Calu3 (cell line): ENCODE measurements at places on chromosomes 2 and 18.

DNA sequence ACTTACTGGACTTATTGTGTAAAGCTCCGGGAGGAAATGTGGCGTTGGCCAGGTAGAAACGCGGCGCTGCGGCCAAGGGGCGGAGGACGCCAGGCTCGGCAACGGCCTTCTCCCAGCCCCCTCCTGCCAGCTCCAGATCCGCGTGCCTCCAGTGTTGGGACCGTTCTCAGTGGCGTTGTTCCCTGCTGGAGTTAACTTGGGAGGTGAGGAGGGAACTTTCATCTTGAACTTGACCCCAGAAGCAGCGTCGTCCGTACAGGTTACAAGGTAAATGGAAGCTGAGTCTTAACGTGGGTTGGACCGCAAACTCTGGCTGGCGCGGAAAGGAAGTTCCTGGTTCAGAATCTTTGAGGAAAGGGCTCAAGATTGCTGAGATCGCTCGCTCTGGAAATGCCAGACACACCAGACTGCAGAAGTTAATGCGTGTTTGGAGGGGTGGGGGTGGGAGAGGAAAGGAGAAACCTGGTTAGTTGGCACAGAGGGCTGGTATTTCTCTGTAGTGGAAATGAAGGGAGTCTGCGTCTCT, 1.3 kb downstream of the TANC1 start:
- peak; percentile 50 for DNase-seq

- no peak for DNase-seq
Observed at GRCh38 chr2:19748711-19749506, 152.9 kb downstream of the TTC32 start.

- DNase-seq = no peak
Observed at GRCh38 chr18:21004726-21005125, 106.9 kb downstream of the ROCK1 start.

DNA sequence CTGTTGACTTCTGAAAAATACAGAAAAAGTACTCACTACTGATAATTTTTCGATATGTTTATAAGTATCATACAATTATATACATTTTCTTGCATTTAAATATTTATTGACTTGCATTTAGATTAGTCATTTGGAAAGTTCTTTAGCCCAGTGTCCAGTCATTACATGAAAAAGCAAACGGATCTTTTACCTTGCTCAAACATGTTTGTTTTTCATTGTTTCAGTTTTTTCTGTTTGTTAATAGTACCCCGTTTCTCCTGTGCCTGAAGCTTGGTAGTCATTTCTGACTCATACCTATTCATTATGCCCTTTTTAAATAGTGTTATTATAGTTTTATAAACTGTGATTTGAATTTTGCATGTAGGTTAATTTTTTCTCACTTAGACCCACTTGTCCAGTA, 28.1 kb downstream of the CEP192 start:
- no peak for DNase-seq

DNA sequence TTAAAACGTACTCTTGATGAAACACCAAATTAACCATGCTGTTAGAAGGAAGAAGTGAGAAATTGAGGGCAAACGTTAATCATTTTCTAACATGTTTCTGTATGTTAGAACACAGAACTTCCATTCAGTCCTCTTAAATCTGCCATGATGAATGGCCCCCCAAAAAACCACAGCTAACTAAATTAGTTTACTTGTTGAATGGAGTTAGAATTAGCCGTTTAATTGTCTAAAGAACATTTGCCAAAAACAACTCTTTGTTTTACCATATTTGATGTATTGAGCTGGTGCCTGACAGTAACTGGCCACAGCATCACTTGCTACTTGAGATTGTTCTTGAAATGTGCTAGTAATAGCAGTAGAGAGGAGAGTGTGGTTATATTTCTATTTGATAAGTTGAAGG, 12.7 kb downstream of the CCNYL1 start:
- DNase-seq = no peak

GRCh38 chr2:193276069-193276468, 1081.3 kb upstream of the TMEFF2 start:
- no peak for DNase-seq

DNA sequence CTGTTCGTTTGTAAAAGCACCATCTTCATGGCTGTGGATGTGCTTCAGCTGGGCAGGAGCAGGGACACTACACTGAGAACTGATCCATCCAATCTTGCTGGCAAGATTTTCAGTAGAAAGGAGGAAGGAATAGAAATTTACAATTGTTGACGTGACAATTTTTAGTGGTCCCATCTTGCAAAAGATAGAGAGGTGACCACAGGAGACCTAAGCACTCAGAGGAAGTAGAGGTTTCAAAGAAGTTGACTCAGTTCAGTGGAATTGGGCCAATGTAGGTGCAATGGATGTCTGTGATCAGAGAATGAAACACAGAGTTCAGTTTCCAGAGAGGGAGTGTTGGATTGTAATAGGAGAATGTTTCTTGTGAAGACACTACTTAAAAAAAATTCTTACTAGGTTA, 1.4 kb downstream of the UGT1A5 start:
- no peak for DNase-seq

DNA sequence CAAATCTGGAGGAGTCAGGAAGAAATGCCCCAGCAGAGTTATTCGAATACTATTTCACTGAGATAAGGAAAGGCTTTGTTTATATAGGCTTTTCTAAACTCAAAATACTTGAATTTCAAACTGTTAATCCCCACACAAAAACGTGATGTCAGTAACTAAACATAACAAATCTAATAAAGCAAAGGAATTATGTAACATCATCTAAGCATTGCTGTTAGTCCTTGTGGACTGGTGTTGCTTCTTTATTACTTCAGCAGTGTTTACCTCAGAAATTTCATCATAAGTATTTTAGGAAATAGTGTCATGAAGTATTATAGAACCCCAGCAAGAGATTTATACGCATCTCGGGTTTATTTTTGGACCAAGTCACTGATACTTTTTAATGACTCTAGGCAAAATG, 19.7 kb upstream of the SANBR start:
- no peak for DNase-seq

- DNase-seq = no peak
Observed at GRCh38 chr2:40405465-40405864, 46.4 kb downstream of the SLC8A1 start.

DNA sequence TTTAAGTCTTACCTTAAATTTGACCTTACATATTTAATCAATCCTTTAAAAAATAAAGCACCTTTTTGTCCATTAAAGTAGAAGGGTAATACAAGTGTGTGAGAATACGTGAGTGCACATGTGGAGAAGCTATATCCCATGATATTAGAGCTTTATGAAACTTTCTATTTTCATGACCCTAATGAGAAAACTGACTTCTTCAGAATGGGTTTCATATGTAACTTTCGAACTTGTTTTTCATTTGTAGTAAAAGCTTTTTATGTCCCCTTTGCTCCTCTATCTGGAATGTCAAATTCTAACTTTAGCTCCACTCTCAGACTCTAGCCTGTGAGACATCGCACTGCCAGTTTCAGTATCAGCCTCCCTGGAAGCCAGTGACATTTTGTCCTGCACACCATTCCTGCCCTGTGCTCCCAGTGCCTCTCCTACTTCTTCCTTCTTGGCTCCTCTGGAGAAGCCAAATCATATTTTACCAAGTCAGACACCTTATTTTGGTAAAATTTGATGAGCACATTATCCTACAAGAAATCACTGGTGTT, 42.0 kb downstream of the MAPRE2 start:
- DNase-seq = no peak

- no peak for DNase-seq
Observed at GRCh38 chr2:231946241-231946814, 15.2 kb upstream of the DIS3L2 start.

DNA sequence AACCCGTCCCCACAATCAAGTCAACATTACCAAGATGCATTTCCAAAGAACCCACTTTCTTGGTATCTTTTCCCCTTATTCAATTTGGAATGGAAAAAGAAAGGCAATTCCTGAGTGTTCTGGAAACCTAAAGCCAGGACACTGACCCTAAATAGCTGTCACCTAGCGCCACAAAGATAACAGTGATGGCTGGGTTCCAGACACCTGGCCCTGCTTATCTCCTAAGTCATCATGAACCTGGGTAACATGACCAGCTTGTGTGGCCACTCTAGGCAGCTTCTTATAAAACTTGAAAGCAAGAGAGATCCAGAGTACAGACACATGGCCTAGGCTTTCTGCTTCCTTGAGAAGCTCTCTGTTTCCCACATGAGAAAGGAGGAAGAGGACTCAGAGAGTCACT, 95.4 kb downstream of the BOD1L2 start:
- DNase-seq = no peak

DNA sequence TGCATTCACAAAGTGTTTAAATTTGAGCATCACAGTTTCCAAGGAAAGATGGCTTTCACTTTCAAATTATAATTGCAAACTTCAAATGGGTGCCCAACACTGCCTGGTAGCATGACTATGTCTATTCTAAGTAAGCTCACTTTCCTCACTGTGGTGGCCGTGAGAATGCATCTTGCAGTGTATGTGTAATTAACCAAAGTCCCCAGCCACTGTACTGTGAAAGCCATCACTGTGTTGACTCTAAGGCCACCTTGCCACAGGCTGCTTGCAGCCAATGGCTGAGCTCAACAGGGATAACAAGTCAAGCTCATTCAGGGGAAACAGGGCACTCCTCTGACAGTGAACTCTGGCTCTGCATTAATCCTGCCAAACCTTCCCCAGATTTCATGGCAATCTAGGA, 43.3 kb upstream of the LGALSL start:
- DNase-seq = no peak

- peak; percentile 57 for DNase-seq
Observed at GRCh38 chr18:36297417-36298125, at the start of gene FHOD3. TSS of gene FHOD3 (plus strand) at chr18:36297713. CDS start at chr18:36297836, 123 bp downstream.

GRCh38 chr2:113187771-113188170, 14.0 kb downstream of the PSD4 start:
- DNase-seq = no peak

DNA sequence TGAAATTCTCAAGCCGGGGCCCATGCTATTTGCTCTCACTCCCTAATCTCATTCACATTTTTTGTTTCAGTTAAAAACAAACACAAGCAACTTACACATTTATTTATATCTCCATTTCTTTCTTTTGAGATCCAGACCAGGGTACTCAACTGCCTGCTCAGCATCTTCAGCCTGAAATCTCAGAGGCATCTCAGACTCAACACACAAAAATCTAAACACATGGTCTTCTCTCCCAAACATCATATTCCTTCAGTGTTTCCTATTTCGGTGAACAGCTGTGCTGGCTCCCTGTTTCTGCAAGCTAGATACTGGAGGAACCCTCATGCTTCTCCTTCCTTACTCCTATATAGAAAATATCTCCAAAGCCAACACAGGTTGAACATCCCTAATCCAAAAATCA, 11.3 kb upstream of the RTTN start:
- DNase-seq = no peak

DNA sequence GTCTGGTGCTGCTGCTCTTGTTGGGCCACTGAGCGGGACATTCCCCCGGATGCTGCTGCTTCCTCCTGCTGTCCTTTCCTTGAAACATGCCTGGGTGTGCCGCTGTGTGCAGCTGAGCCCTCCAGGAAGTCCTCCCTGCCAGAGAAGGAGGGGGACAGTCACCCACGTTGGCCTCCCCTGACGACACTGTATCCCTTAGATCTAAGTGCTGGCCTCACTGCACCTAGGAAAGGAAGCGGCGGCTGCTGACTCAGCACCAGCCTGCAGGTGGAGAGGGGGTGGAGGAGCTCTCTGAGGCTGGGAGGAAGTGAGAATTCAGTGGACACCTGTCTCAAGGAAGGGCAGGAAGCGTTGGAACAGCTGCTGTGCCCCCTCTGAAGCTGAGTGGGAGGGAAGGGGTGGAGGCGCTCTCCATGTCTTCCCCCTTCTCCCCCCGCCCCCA, 239.8 kb downstream of the HAUS1 start:
- DNase-seq = peak; percentile 50

DNA sequence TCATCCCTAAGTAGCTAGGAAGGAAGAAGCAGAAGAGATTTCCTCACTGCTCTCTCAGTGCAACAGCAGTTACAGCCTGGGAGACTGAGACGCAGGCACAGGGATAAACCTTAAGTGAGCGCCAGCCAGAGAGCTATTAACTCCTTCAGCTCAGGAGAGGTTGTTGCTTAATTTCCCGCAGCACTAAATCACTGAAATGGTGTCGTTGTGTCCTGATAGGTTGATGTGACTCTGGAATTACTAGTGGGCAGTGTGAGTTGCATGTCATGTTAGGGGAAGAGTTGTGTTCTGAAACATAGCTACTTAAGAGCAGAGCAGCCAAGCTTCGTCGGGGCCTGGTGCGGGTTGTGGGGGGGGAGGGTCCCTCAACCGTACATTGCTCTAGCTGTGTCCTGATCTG, 225.8 kb downstream of the NAPG start:
- DNase-seq = no peak

DNA sequence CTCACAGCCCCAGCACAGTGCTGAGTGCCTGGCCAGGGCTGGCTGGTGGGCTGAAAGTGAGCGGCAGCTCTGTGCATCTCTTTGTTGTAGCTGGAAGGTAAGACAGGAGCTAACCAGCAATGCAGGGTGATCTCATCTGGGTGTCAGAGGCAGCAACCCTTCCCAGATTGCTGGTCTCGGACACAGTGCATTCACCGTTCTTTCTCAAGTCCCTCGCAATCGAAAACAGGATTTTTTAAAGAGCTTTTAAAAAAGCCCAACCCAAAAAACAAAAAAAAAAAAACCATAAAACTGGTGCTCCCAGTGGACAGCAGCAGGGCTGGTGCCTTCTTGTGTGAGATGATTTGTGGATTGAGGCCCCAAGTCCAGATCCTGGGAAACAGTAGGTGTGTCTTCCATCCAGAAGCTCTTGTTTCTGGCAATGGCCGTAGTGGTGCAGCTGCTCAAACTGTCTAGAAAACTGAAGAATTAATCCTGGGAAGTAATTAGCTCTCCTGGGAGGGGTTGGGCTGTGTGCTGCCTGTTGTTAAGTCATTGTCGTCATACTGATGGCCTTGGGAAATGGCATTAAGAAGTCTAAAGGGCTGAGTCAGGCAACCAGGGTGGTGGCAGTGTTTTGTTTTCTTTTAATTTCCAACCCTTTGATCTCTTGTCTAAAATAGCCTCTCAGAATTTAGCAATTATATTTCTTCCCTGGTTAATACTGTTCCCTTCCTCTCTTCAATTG, 156.7 kb downstream of the KLHL29 start:
- DNase-seq = no peak

DNA sequence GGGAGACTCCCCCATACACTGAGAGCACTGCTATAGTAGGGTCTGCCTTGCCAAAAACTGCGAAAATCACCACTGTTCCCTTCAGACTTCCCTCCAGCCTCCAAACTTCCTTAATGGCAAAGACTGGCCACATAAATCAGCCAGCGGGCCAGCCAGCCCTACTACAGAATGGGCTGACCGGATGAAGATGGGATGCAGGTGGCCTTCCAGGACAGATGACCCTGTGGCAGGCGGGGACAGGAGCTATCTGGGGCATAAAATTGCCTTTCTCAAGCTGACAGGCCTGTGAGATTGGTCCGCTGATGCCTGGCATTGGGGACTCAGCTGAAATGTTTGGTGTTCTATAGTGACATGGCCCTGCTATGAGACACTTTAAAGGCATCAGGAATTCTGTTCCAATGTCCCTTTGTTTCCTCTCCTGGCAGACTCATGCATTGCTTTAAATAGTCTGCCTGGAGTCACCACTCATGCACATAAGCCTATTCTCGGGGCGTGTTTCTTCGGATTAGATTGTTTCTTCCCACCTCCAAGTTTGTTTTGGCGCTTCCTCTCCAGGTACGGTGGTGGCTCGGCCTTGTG, 135.9 kb downstream of the ALPK2 start:
- no peak for DNase-seq
